ENCODE measurements at places on chromosomes 5 and 9.

DNA sequence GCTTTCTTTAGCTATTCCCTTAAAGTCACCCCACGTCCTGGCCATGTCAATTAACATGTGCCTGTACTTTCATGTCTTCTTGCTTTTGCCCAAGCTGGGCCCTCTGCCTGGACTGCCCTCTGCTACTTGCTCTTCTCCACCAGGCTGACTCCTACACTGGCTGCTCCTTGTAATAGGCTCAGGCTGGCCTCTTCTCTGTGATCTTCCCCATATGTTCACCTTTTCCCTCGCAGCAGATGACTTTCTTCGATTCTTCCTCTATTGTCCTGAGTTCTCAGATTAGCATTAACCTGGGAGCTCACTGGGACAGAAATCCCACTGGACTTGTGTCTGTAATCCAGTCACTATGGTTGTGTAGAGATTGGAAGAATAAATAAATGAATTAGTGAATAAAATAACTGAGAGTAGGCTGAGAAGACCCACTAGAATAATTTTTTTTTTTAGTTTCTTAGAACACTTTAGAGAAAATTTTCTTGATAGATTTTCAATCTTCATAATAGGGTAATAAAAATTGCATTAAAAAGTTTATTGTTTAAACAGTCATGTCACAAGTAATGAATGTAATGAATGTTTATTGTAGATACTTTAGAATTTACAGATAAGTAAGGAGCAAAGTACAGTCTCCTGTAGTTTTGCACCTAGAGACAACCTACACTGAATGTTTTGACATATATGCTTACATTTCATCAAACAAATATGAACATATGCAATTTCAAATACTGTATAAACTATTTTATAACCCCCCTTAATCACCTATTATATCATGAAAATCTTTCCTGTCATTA is 47.4 kb upstream of the TNFSF15 start:
- no peak for DNase-seq

- no peak for DNase-seq
Measured at GRCh38 chr5:1124205-1125029, 12.6 kb upstream of the SLC12A7 start.

- DNase-seq, result no peak
Measured at GRCh38 chr9:76812591-76812990, 48.4 kb downstream of the PCA3 start.

DNA sequence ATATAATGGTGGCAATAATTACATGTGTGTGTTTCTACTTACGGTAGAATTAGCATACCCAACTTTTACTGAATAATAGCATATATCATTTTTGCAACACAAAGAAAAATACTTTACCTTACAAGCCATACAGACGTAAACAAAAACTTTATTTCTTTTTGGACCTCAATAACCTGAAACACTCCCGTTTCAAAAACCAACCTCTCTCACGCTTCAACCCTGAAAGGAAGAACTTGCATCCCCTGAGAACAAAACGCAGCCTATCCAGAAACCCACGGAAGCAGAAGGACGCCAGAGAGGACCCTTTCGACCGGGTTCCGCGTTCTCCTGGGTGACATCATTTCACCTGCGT is at the start of gene RNF38:
Gene RNF38 (minus strand): TSS at position 290 of the 352 bp plus-strand sequence. CDS start 161 bp downstream, at position 129.
- DNase-seq, result peak; percentile 58

- DNase-seq, result no peak
Measured at GRCh38 chr5:6399980-6400910, 21.9 kb upstream of the MED10 start.

- no peak for DNase-seq
Measured at GRCh38 chr9:91486699-91487497, 63.3 kb upstream of the NFIL3 start.

DNA sequence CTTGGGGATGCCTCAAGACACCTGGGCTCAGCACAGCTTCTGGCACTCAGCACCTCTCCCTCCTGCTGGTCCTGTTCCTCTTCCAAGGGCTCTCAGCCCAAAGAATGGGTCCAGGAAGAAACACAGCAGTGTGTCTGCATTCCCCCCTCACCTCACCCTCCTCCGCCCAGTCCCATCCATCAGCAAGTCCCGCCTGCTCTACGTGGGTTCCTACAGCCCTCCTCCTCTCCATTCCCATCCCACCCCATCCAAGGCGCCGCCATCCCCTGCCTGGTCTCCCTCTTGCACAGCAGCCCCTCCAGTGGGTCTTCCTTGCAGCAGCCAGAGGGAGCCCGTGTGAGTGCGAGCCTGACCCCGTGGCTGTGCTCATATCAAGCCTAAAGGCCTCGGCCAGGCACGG is 52.3 kb upstream of the RPL26L1 start:
- DNase-seq, result no peak

DNA sequence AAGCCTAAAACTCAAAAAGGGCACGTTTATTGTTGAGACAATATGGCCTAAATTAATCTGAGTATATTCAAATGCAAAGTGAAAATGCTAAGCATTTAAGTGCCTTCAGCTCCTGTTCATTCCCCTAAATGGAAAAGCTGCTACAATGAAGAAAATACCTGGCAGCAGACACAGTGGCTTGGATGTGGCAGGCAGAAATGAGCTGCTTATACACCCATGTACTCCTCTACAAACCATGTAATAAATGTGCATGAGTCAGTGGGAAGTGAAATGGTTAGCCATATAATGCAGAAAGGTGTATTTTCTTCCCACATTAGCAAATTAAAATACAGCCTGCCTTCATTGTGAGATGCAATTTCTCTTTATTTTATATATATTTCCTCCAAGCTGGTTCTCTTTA is 859.2 kb upstream of the SEMA6A start:
- DNase-seq, result no peak

DNA sequence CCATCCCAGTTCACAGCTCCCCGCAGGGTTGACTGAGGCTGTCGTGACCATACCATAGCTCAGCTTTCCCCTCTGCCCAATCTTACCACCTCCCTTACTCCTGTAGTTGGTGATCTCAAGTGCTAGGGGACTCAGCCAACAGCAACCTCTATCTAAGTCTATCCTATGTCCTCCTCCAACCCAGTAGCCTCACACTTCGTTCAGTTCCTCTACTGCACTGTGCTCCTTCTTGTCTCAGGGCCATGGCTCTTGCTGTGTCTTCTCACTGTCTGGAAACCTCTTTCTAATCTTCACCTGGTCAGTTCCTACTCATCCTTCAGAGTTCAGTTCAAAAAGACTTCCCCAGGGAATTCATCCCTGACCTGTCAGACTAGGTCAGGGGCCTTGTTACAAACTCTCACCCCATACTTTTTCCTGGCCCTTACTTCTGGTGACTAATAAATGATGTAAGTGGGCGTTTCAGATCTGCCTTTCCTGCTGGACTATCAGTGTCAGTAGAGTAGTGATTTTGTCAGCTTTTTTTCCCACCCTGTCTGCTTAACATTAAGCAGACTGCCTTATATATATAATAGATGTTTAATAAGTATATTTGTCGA is 53.6 kb upstream of the NR3C1 start:
- no peak for DNase-seq

DNA sequence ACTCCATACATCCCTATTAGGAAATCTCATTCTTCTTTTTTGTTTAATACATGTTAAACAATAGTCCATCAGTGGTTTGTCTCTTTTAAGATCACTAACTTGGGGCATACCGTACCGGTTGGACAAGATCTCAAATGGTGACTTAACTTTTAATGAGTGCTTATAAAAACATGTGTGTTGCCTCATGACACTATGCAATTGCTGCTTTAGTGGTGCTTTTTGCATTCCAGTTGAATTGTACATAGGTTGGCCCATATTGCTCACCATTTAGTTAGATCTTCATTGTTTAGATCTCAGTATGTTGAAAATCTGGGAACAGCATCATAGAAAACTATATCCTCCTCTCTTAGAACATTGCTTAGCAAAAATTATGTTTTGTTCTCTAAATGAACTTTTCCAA is 17.8 kb downstream of the C9orf85 start:
- no peak for DNase-seq

GRCh38 chr9:110192531-110193261 is 15.3 kb downstream of the C9orf152 start:
- DNase-seq, result no peak
